Occipital lobe (tissue), 3 donors: ENCODE measurements at places on chromosomes 6 and 20. TPM values are rescaled to one million over a fixed set of nuclear protein-coding genes. Genes with fewer than 3 reads are reported as not detected.

GRCh38 chr6:16974704-16975359, 127.0 kb upstream of the STMND1 start:
- DNase-seq = no peak

DNA sequence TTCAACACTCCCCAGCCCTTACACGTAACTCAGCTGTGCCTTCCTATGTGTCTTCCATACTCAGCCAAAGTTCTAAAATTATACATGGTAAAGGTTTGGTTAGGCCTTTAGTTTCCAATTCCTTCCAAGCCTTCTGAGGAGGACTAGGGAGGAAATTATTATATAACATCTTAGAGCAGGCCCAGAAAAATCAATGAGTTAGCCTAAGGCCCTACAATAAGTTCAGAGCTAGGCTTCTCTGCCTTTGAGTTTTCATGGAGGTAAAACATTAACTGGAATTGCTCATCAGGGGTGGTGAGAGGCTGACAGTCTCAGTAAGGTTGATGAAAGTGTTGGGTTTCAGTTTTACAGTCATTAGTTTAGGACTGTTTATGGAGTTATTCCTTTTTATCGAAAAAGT, 286.0 kb downstream of the ADGB start:
- DNase-seq = no peak

POLR3F gene
- 30.7 TPM for total RNA-seq

MMP24 gene
- 76.1 TPM for total RNA-seq
